ENCODE measurements at places on chromosomes 12 and 14.
A peak's percentile ranks its signal among the peaks of the same experiment; 100 is the strongest.

DNA sequence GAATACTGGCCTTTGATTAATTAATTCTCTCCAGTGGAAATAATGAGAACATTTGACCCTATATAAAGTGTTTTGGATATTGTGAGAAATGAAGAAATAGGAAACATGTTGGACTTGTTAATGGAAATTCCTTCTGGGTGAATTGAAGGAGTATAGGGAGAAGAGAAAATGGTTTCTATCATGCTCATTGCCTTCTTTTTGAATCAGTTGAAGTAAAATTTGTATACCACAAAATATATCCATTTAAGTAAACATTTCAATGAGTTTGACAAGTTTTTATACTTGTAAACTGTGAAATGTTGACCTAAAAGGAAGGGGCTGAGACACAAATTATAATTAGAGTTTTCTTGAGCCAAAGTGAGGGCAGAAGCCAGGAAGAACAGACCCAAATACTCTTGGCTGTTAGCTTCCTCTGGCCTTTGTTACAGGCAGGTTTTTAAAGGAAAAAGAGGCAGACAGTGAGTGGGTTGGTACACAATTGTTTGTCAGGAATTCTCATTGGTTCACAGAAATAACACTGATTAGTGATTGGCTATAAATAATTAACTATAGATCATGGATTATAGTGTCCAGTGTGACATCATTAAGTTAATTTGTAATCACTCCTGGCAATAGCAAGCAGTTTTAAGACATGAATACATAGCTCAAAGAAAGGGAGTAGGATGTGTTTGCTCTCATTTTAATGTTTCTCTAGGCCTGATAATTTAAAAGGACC, 826 bp downstream of the ZNF705A start:
- DNase-seq, result no peak

DNA sequence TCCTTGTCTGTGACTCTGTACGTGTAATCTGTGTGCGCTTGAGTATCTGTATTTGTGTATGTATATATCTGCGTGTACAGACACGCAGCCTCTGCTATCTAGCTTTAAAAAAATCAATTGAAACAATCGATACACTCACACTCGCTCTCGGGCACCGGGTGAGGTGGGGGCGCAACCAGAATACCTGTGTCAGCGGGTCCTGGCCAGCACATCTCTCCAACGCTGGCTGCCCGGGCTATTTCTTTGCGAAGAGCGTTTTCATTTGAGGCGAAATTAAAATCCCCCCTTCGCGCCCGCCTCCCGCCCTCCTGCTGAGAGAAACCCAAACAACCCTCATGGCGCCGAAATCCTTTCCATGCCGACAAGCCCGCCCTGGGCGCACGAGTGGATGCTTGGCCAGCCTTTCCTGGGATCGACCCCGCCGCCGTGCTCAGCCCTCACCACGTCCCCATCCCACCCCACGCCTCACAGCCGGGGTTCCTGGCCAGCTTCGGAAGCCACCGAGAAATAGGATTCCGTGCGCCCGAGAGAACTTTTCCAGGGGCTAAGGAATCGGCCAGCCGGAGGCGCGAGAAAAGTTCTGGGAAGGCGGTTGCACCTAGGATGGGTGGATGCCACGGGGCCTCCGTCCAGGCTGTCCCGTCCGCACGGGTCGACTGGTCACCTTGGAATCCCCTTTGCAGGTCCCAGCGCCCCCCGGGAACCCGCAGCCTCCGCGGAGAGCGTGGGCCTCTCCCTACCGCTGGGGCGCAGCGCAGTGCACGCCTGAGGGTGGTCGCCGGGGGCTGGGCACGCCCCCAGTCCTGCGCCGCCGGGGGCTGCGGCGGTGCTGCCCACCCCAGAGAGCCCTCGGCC, 1.0 kb downstream of the ZDHHC22 start:
- no peak for DNase-seq

GRCh38 chr12:6370994-6371754, 4.2 kb downstream of the SCNN1A start:
- DNase-seq, result no peak

DNA sequence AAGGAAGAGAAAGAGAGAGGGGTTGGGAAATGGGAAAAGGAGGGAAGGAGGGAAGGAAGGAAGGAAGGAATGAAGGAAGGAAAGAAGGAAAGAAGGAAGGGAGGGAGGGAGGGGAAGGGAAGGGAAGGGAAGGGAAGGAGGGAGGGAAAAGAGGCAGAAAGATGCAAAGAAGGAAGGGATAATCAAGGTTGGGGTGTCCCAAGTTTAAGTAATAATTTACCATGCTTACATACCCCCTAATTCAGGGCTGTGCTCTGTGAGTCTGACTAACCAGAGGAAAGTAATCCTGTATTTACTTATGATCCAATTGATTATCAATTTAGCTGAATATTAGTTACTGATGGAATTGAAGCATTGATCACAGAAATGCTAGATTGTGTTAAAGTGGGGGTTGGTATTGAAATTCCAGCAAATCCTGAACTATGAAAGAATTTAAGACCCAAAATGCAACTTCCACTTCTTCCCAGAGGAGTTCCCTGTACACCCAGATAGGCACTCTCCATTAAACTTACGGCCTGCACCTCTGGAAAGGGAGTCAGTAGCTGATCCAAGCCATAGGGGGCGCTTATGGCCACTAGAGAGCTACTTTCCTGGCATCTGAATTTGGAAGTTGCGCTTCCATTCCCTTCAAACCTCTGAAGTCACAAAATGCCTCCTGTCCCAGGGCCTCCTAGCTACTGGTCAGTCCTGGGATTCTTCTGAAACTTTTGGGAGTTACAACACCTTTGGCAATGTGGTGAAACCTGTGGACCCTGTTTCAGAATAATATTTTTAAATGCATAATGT, 162.7 kb upstream of the PWP1 start:
- no peak for DNase-seq

DNA sequence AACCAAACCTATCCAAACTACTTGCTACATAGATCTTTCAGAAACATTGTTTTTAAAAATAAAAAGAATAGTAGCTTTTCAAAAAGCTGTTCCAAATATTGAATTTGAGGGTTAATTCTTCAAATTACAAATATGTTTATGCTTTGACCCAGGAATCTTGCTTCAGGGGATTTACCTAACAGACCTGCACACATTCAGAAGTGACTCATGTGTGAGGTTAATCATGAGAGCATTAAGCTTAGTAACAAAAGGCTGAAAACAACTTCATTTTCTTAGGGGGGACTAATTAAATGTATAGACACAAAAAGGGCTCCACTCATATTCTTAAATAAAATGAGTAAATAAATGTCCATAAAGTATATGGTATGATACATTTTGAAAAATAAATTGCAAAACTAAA, 672.4 kb upstream of the FLRT2 start:
- no peak for DNase-seq

DNA sequence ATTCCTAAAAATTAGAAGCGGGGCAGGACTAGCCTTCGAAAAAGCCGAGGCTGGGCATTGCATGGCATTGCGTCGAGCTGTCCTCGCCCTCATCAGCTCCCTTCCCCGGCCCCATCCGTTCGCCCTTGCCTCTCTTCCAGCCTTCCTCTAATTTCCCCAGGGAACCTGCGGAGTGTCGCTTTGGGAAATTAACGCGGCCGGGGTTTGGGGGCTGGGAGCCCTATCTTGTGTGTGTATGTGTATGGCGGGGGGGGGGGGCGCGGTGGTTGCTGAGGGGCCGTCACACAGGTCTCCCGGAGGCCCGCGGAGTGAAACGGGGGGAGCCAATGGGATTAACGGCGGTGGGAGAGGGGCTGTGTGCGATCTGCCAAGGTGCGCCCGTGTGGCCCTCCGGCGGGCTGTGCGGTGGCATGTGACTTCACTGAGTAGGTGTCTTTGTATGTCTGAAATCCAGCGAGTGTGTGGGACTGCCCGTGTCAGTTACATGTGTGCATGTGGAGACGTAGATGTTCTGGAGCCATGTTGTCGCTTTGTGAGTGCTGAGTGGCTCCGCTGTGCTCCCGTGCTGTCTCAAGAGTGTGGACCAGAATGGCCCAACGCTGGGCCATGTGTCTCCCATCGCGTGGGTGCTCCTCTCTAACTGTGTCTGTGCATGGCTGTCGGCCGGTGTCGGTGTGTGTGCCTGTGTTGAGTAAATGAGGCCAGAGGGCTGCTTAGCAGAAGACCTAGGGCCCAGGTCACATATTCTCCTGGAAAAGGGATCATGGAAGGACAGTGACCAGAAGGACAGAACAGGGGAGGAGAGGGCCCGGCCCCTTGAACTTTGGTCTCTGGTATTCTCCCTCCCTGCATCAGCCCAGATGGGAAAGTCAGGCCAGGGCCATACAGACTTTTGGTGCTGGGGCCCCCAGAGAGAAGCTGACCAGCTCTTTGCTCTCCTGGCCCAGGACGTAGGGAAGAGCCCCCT, 1.5 kb downstream of the PTMS start:
- no peak for DNase-seq

DNA sequence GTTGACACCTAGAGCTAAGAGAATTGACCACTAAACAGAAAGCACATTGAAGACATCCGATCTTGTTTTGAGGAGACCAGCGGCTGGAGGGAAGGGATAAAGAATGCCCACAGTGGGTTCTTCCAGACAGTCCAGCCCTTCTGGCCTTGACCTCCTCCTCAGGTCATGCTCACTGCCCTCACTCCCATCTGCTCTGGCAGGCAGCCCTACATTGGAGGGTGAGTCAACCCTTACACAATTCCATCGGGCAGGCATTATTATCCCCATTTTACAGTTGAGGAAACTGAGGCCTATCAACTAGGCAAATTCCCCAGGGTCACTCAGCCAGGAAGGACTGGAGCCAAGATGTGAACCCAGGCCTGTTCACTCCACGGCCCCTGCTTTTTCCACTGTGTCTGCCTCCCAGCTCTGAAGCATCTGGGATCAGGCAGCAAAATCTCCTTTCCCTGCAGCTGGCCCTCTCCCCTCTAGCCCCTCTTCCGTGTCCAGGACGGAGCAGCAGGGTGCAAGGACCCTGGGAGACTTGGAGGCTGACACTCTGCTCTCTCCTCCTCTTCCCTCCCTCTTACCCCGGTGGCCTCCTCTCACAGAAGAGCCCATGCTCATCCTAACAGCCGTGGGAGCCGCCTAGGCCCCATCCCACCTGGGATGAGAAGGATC, 5.3 kb downstream of the SCNN1A start:
- DNase-seq, result no peak

DNA sequence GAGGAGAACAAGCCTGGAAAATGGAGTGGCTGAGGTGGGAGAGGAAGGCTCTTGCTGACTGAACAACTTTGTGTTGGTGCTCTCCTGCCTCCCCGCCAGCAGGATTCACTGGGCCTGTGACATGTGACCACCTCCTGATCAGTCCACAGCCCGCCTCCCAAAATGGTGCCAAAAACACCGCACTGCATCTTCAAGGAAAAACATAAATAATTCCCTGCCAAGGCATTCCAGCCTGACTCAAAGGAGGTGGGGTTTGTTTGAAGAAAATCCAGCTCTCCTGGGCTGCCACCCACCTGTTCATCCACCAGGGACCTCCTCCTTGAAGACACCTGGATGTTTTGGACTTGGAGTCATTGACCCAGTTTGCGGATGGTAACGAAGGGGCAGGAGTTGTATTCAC, 83.8 kb upstream of the PIWIL1 start:
- no peak for DNase-seq

- DNase-seq, result no peak
Measured at GRCh38 chr14:31880935-31881334, 196.2 kb upstream of the ARHGAP5 start.

- DNase-seq, result no peak
Measured at GRCh38 chr14:98576463-98576862, 695.5 kb downstream of the BCL11B start.

- DNase-seq, result no peak
Measured at GRCh38 chr12:120169946-120170345, 24.6 kb downstream of the GCN1 start.

GRCh38 chr14:65318636-65319506, 93.7 kb upstream of the FUT8 start:
- peak; percentile 56 for DNase-seq

- DNase-seq, result no peak
Measured at GRCh38 chr14:54743382-54743781, 159.2 kb downstream of the GCH1 start.

DNA sequence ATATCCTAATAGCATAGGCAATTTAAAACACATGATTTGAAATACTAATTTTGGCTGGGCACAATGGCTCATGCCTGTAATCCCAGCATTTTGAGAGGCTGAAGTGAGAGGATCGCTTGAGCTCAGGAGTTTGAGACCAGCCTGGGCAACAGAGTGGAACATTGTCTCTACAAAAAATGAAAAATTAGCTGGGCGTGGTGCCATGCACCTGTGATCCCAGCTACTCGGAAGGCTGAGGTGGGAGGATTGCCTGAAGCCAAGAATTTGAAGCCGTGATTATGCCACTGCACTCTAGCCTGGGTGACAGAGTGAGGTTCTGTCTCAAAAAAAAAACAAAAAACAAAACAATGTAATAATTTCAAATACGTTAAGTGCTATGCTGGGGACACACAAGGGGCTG, 83.3 kb downstream of the SSPN start:
- DNase-seq, result no peak

DNA sequence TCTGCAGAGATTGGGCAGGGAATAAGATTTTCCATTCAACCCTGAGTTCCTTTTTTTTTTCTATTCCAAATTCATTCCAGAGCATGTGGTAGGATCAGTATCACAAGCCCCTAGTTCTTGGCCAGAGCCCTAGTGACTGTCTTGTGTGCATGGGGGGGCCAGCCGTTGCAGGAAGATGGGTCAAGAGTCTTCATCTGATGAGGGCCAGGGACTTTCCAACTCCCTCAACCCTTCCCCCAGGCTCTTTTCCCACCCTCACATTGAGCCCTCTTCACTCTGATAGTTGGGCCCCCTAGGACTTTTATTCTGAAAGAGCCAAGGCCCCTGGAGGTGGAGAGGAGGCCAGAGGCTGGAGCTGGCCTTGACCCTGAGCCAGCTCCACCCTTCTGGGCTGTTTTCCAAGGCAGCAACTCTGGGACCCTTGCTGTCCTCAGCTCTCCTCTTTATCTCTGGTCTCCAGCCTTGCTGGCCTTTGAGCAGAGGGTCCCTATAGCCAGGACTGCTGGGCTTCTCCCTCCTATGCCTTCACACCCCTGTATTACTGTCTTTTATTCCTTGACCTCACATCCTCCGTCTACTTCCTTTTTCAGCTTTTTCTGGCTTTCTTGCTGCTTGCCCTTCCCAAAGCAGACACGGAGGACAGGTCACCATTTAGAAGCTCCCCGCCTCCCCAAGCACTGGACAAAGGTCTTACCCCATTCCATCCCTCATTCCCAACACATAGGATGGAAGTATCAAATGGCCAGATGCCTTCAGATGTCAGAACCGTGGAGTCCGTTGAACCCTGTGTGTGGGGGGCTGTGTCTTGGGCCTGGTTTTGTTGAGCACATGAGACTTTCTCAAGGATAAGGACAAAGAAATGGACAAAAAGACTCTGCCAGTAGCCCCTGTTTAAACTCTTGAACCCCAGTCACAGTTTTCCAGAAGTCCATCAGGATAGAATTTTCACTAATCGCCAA, 5.6 kb downstream of the RBP5 start:
- no peak for DNase-seq

DNA sequence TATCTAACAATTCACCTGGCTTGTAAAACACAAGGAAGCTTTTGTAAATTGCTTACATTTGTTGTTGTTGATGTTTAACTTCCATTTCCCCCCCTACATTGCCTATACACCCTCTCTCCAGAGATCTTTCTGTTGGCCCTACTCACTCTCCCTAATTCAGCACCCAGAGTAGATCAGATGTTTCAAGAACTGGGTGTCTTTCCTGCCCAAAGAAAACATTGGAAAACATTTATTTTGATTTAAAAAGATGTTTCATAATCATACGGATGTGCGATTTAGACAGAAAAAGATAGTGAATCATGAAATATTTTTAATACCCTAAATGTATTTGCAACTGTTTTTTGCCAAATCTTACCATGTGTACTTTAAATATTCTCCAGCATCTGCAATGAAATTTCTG, 446.4 kb upstream of the RGS6 start:
- no peak for DNase-seq

GRCh38 chr14:104221636-104222369, 83.4 kb downstream of the KIF26A start:
- DNase-seq, result no peak

Measured in activated CD4-positive, alpha-beta T cell treated with anti-CD3 and anti-CD28 coated beads, Interleukin-2, amount 10 ng/mL, durations not matched to agents 24 days and 14 days (primary cell).